ENCODE measurements at places on chromosomes 7 and 10.

DNA sequence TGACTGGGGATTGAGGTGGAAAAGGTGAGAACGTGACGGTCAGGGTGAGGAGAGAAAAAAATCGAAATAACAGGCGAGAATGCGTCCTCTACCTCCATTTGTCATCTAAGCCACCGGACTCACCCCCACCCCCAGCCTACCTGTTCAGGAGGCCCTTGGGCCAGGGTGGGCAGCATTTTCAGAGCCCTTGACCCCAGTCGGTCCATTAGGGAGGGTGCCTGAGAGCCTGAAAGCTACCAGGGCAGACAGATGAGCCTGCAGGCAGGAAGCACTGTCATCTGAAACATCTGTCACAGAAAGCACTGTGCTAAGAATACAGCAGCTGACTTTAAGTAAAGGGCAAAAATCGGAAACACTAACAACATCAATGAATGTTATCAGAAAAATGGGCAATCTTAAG lies 47.0 kb downstream of the MAD1L1 start:
- DNase-seq, result no peak

GRCh38 chr7:11517853-11518252 lies 314.1 kb downstream of the THSD7A start:
- DNase-seq, result no peak

GRCh38 chr7:157670490-157671357 lies 333.9 kb downstream of the DNAJB6 start:
- no peak for DNase-seq

DNA sequence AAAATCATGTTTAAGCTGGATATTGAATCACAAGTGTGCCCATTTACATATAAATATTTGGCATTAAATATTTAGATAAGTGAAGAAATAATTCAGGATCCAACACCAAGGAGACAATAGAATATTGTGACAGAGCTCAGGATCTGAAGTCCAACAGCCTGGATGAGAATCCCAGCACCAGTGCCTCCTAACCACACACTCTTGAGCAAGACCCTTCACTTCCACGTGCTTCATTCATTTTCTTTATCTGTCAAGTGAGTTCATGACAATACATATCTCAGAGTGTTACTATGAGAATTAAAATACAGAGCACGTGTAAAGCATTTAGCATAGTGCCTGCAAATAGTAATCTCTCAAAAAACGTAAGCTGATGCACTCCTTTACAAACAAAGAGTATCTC lies 78.4 kb upstream of the IKZF1 start:
- DNase-seq, result no peak

GRCh38 chr10:70321897-70322890 lies 38.4 kb upstream of the NPFFR1 start:
- no peak for DNase-seq

GRCh38 chr7:92013611-92014010 lies 72.9 kb downstream of the AKAP9 start:
- DNase-seq, result no peak

GRCh38 chr7:75642810-75643486 lies 95.8 kb downstream of the HIP1 start:
- DNase-seq, result peak; percentile 66

- peak; percentile 80 for DNase-seq
These were observed 261.1 kb upstream of the CSTF2T start for GRCh38 chr10:51960494-51960895.

DNA sequence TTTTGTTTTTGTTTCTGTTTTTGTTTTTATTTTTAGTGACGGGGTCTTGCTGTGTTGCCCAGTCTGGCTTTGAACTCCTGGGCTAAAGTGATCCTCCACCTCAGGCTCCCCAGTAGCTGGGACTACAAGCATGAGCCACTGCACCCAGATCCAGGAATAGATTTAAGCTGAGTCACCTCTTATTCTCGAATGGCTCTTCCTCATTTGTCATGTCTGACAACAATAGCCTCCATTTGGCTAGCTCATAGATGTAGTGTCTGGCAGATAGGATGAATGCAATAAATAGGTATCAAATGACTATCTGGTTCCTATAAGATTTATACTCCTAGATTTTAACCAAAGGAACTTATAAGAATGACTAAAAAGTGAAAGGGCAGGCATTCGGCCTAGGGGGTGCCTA lies 172.9 kb downstream of the TMEM26 start:
- no peak for DNase-seq

- peak; percentile 64 for DNase-seq
These were observed 53.2 kb downstream of the TFAM start for GRCh38 chr10:58438340-58438871.

GRCh38 chr10:70693619-70694335 lies 21.5 kb downstream of the ADAMTS14 start:
- DNase-seq, result no peak

DNA sequence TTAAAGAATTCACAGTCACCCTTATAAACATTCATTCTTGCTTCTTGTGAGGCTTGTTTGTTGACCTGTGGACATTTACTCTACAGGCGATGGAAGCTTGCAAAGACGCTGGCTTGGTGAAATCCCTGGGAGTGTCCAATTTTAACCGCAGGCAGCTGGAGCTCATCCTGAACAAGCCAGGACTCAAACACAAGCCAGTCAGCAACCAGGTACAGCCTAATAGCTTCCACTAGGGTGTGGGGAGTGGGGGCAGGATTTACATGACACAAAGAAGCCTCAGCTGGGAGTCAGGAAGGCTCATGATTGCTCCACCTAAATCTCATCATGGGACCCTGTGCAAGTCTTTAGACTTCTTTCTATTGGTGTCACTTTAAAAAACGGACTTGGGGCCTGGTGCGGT lies 29.0 kb downstream of the AKR1D1 start:
- DNase-seq, result peak; percentile 39

DNA sequence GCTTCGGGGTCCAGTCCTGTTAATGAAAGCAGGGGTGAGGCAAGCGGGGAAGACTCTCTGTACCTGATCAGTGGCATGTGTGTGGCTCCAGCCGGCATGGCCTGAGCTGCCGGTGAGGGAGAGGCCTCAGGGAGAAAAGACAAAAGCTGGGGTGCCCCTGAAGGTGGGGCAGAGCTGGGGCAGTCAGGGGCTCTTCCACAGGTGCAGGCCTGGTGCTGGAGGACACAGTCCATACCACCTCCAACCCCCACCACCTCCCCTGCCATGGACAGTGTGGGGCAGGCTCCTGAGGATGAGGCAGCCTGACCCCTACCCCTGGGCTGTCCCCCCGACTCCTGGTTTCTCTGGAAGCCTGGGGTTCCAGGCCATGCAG lies 129.5 kb downstream of the LHPP start:
- no peak for DNase-seq

- no peak for DNase-seq
These were observed 18.4 kb downstream of the TRIM24 start for GRCh38 chr7:138478499-138478908.

- DNase-seq, result no peak
These were observed 92.1 kb downstream of the FOXL3 start for GRCh38 chr7:382043-382400.

DNA sequence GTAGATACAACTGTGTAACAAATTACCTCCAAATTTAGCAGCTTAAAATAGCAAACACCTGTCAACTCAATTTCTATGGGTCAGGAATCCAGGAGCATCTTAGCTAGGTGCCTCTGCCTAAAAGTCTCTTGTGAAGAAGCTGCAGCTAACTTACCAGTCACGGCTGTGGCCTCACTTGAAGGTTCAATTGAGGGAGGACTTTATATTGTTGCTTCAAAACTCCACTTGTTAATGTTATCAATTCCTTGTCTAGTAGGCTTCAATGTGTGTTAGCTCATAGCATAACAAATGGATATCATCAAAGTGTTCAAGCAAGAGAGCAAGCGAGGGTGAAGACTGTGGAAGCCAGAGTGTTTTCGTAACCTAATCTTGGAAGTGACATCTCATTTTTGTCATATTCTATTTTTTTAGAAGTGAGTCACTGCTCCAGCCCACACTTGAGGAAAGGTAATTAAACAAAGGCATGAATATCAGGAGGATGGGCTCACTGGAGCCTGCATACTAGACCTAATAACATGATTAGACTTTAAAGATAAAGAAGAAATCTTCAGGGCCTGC lies 172.9 kb downstream of the SPAG6 start:
- peak; percentile 81 for DNase-seq

GRCh38 chr10:110035070-110035921 lies 27.5 kb downstream of the ADD3 start:
- DNase-seq, result no peak

DNA sequence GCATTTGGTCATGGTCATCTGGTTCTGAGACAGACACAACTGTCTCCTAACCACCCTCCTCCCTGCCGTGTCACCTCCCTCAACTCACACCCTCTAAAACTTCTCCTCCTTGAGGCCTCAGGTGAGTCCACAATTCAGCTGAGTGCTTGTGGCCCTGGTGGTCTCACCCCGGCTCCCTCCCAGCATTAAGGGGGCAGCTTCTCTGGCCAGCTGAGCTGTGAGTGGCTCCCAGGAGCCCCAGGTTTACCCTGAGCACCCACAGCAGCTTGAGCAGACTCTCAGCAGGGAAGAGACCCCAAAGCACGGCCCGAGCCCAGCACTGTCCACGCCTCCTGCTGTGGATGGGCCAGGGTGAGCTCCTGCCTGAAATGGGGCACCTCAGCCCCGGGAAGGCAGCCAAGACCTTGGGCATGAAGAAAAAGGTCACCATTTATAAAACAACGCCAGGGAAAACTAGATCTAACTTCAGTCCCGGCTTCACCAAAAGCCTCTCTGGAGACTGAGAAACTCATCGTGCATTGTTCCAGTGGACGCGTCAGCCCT lies 201.2 kb downstream of the TCERG1L start:
- no peak for DNase-seq

DNA sequence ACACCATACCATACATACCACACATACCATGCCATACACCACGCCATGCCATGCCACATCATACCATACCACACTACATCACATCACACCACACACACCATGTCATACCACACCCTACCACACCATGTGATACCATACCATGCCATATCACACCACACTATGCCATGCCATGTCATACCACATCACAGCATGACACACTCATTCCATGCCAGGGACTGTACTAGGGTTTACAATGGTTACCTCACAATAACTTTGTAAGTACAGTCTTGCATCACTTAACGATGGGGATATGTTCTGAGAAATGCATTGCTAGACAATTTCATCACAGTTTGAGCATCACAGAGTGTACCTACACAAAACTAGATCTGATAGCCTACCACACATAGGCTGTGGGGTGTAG lies 14.5 kb downstream of the PYROXD2 start:
- DNase-seq, result no peak
